ENCODE measurements at places on chromosomes 2 and 18. TPM values are rescaled to one million over a fixed set of nuclear protein-coding genes. Genes with fewer than 3 reads are reported as not detected.

- no peaks in the 10 kb centered on the region for H3K36me3 ChIP-seq
- H3K4me1 ChIP-seq = no peaks in the 10 kb centered on the region
- no peak overlapping the region for H3K27ac ChIP-seq
- no peaks in the 10 kb centered on the region for H3K27me3 ChIP-seq
- no peak overlapping the region for H3K4me3 ChIP-seq
These were observed 200.0 kb downstream of the CCDC102B start for GRCh38 chr18:68997845-68998244.

- peaks cover 16% of the 10 kb centered on the region for H3K36me3 ChIP-seq
- no peak overlapping the region for H3K27ac ChIP-seq
- H3K4me1 ChIP-seq = no peaks in the 10 kb centered on the region
- no peak overlapping the region for H3K4me3 ChIP-seq
These were observed 41.2 kb downstream of the TAF4B start for GRCh38 chr18:26267357-26267930.

DNA sequence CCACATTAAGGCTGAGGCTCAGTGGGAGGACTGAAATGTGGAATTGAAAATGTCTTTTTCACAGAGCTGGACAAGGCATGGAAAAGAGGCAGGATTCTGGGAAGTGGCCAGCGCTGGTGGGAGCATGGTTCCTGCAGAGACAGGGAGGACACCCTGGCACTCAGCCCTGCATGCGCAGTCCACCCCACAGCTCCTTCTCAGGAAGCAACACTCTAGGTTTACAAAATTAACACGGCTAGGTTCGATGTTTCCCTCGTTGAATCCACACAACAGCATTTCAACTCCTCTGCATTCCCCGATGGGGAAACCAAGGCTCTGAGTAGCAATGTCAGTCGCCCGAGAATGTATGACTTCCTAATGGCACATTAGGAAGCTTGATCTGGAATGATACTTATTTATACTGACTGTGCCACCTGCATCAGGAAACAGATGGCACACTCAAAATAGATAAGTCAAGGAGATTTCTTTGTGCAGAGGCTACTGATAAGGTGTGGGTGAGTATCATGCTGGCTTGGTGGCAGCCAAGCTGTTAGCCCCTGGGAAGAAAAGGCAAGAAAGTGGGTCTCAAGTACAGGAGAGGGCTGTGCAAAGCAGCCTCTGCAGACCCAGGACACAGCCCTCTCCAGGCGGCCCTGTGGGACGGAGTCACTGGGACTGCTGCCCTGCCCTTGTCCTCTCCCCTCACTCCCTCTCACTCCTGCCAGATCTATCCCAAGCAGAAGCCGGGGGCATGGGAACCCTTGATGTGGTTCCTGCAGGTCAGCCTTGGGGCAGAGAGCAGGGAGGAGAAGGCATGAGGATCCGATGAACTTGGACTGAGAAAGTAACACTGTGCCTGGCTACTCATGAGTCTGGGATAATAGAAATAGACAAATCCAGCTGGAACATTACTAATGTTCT is 158.4 kb upstream of the FHL2 start:
- no peak overlapping the region for H3K27ac ChIP-seq
- H3K4me3 ChIP-seq = no peak overlapping the region
- H3K36me3 ChIP-seq = no peaks in the 10 kb centered on the region
- DNase-seq = no peak

DNA sequence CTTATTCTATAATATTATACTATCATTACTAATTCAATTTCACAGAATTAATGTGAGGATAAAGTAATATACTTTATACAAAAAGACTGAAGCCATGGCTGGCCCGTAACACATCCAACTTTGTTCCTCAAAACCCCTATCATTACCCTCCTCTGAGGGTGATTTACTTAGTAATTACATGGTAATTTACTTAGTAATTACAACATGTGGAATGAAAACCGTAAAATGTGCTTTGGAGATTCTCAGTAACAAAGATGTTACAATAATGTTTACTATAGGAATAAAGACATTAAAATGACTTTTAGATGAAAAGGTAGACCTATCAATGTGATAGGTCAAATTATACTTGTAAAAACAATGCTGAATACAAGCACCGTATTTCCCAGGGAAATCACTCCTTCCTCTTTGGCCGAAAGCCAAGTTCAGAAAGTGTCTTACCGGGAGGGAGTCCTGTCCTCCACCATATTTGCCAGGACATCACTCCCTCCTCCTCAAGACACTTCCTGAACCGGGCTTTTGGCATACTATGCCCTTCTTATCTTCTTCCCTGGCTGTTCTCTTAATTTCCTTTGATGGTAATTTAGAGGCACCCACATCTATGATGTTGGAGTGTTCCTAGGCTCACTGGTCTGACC is 1047.8 kb downstream of the SOCS6 start:
- H3K4me1 ChIP-seq = no peaks in the 10 kb centered on the region
- H3K4me3 ChIP-seq = no peak overlapping the region
- H3K27me3 ChIP-seq = no peaks in the 10 kb centered on the region
- no peak for DNase-seq
- no peaks in the 10 kb centered on the region for H3K36me3 ChIP-seq

DNA sequence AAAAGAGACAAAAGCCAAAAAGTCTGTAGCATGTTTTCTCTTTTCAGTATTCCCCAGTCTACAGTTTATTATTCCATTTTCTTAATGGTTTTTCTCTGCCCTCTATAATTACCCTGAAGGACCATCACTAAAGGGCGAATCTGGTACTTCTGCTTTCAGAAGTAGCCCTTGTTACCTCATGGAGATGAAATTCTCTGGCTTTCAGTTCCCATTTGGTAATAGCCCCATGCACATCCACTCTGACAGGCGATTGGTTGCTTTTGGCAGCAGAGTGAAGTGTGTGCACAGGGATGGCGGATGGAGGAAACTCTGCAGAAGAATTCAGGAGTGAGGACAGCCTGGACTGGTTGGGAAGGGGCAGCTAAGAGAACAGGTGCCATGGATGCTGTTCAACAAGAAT is 66.3 kb upstream of the NABP1 start:
- no peaks in the 10 kb centered on the region for H3K27me3 ChIP-seq
- no peak overlapping the region for H3K4me3 ChIP-seq
- H3K36me3 ChIP-seq = no peaks in the 10 kb centered on the region
- no peak for DNase-seq
- H3K4me1 ChIP-seq = no peaks in the 10 kb centered on the region

GRCh38 chr18:49880661-49881060 is 67.3 kb upstream of the ACAA2 start:
- H3K27ac ChIP-seq = no peak overlapping the region
- no peak overlapping the region for H3K4me3 ChIP-seq

DNA sequence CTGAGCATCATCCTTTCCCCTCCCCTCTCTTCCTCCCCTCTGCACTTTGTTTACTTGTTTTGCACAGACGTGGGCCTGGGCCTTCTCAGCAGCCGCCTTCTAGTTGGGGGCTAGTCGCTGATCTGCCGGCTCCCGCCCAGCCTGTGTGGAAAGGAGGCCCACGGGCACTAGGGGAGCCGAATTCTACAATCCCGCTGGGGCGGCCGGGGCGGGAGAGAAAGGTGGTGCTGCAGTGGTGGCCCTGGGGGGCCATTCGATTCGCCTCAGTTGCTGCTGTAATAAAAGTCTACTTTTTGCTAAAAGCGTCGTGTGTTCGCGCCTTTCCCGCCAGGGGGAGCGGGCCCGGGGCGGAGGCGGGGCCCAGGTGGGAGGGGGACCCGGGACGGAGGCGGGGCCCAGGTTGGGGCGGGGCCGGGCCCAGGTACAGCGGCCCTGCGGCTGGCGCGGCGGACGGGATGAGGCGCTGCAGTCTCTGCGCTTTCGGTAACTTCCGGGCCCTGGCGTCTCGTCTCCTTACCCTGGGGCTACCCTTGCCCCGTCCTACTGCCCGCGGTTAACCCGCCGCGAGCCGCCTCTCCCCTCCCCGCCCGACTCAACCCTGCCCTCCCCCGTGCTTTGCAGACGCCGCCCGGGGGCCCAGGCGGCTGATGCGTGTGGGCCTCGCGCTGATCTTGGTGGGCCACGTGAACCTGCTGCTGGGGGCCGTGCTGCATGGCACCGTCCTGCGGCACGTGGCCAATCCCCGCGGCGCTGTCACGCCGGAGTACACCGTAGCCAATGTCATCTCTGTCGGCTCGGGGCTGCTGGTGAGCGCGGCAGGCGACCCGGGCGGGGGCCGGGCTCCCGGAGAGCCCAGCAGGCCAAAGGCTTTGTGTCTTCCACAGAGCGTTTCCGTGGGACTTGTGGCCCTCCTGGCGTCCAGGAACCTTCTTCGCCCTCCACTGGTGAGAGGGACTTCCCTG is at the start of gene KRTCAP3:
KRTCAP3 (plus strand) TSS at position 424 of the 962 bp plus-strand sequence; CDS start at position 456, 32 bp downstream.
- H3K27me3 ChIP-seq = no peaks in the 10 kb centered on the region
- H3K4me1 ChIP-seq = peaks cover 8% of the 10 kb centered on the region
- no peak within 1 kb of the TSS for H3K27ac ChIP-seq
- DNase-seq = peak; percentile 68
- peaks cover 46% of the 10 kb centered on the region for H3K36me3 ChIP-seq

GRCh38 chr2:51484605-51485004 is 452.7 kb upstream of the NRXN1 start:
- no peaks in the 10 kb centered on the region for H3K36me3 ChIP-seq
- H3K27me3 ChIP-seq = no peaks in the 10 kb centered on the region
- H3K4me1 ChIP-seq = no peaks in the 10 kb centered on the region

- H3K27ac ChIP-seq = no peak overlapping the region
- H3K36me3 ChIP-seq = no peaks in the 10 kb centered on the region
- DNase-seq = no peak
- no peak overlapping the region for H3K4me3 ChIP-seq
These were observed 22.5 kb upstream of the NDUFV2 start for GRCh38 chr18:9079818-9080528.

DNA sequence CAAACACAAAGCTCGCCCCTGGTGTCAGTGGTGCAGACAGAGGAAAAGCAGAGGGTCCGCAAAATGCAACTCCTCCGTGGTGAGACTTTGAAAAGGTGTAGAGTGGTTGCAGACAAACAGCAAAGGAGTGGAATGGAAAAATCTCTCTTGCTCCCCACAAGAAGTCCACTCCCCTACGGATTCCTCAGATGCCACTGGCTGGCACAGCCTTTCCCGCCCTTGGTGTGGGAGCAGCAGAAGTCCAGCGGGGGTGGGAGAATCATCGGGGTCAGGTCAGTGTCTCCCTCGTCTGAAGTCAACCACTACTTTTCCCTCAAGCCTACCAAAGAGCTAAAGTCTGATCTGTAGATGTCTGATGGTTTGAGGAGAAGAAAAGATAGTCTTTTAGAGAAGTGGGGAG is 22.3 kb upstream of the B3GNT7 start:
- H3K27ac ChIP-seq = no peak overlapping the region
- H3K27me3 ChIP-seq = no peaks in the 10 kb centered on the region
- H3K4me1 ChIP-seq = no peaks in the 10 kb centered on the region
- no peak for DNase-seq
- H3K36me3 ChIP-seq = no peaks in the 10 kb centered on the region

DNA sequence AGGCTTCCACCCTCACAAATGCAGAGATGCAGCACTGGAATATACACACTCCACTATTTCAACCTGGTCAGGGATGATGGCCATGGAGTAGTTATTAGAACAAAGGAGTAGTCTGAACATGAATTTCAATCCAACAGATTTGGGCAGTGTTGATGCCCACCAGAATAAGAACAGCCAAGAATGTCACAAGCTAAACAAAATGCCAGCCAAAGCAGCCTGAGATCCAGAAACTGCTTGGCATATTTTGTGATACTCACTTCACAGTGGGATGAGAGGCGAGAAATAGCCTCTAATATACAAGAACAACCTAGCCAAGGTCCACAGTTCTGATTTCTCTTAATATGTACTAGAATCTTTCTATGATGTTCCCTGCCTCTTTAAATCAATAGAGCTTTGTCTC is 58.6 kb upstream of the KLF7 start:
- DNase-seq = no peak
- no peaks in the 10 kb centered on the region for H3K36me3 ChIP-seq
- H3K27ac ChIP-seq = no peak overlapping the region
- no peaks in the 10 kb centered on the region for H3K27me3 ChIP-seq

The NDUFV2 gene
- 230 TPM for total RNA-seq

The FIGN gene
- not detected for total RNA-seq
